Activated T-cell treated with anti-CD3 and anti-CD28 coated beads, Interleukin-2, amount 50 U/mL, for 4 hours (primary cell): ENCODE measurements at places on chromosomes 5 and 9. TPM values are rescaled to one million over a fixed set of nuclear protein-coding genes. Genes with fewer than 3 reads are reported as not detected.

Gene GHR
- total RNA-seq, result not detected

Gene GDNF
- total RNA-seq, result not detected

DNA sequence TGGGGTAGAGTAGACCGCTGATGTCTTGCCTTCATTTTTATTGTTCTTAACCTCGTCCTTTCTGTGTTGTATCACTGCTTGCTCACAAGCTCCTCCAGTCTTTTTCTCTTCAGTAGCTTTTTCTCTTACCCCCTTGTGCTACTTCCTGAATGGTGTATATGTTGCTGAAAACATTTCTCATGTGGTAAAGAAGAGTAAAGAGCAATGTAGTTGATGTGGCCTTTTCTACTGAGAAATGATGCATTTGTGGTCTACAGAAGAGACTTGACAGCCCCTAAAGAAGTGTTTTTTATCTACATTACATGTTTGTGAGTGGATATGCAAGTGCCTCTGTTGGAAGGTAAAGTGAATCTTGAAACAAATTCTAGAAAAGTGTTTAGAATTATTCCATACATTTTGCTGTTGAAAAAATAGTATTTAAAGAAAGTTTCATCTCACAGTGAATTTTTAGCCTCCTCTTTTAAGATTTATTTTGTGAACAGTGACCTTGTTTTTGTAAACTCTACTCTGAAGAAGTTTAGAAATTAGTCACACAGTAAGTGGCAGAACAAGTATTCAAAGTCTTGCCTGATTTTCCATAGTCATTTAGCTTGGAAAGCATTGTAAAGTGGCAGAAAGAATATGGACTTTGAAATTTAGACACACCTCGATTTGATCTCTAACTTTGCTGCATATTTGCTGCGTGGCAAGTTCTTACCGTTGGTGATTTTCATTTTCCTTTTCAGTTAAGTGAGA is 17.4 kb downstream of the CDC42SE2 start:
- DNase-seq, result no peak

DNA sequence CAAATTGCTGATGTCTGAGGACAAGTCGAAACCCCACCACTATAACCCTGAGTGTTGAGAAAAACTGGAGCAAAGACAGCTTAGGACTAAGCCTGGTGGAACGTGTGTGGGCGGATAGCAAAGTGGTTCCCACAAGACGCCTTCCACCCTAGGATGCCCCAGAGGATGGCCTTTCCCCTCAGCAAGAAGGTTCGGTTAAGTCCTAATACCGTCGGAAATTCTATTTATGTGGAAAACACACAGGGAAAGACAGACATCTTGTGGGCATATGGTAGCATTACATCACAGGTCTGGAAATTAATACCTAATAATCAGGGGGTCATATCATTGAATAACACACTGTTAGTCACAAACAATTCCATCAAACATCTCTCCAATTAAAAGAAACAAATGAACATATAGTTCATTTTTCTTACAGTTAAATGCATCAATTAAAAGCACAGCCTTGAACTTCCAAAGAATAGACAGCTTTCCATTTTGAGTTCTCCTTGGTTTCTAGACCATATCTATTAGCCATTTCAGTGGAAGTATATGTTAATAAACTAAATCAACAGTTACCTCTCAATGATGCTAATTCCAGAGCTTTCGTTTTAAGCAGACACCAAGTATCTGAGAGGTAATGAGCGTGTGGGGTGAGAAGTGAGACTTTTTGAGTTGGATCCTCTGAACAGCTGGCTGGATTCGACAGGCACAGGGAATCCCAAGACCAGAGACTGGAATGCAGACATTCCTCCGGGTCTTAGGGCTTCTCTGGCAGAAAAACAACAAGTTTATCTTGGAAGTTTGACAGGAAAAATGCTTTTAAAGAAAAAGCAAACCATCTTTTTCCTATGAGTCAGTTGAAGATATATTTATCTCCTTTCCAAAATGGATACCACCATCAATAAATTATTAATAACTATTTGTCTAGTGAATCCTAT is 2.9 kb upstream of the ICE1 start:
- DNase-seq, result no peak

GRCh38 chr9:116232424-116233159 is 79.0 kb downstream of the PAPPA start:
- no peak for DNase-seq

Gene SHISAL2B
- total RNA-seq, result not detected

DNA sequence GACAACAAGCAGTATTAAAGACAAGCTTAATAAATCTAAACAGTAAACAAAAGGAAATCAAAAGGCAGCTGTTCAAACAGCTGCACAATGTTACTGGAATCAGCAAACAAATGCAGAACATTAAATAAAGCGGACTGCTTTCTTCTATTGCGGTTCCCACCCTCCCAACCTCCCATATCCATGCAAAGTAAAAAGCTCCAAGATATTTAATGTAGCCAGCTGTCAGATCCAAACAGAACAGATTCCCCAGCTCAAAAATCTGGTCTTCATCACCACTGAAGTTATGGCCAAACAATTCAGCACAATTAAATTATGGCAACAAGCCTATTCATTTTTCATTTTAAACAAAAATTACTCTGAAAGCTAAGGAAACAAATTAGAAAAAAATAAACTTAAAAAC is 75.9 kb downstream of the SLC38A9 start:
- no peak for DNase-seq

Gene F2RL1
- total RNA-seq, result 1.8 TPM

Gene ENG
- total RNA-seq, result 14.8 TPM

Gene SVEP1
- 0.03 TPM for total RNA-seq

Gene GAS1
- total RNA-seq, result 0.61 TPM

GRCh38 chr5:59819806-59820205 is 73.7 kb downstream of the PDE4D start:
- DNase-seq, result no peak

DNA sequence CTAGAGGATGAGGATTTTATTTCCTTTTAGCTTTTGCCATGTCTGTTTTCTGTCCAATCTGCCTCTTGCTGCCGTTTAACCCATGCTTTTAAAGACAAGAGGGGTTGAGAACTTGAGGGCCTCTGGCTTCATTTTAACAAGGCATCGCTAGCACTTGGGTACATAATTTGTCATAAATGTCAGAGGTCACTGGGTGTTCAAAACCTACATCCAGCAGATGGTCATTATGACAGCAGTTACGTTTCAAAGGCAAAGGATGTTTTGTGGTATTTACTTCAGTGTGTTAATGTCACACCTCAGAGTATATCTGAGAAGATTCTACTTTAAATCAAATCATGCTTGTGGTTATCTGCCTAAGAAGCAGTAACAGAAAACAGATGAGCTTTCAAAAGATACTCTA is 918.3 kb downstream of the NR2F1-AS1 start:
- no peak for DNase-seq

GRCh38 chr9:110188991-110189390 is 19.0 kb downstream of the C9orf152 start:
- no peak for DNase-seq

GRCh38 chr5:105172918-105173317 is 1610.3 kb upstream of the NUDT12 start:
- DNase-seq, result no peak

DNA sequence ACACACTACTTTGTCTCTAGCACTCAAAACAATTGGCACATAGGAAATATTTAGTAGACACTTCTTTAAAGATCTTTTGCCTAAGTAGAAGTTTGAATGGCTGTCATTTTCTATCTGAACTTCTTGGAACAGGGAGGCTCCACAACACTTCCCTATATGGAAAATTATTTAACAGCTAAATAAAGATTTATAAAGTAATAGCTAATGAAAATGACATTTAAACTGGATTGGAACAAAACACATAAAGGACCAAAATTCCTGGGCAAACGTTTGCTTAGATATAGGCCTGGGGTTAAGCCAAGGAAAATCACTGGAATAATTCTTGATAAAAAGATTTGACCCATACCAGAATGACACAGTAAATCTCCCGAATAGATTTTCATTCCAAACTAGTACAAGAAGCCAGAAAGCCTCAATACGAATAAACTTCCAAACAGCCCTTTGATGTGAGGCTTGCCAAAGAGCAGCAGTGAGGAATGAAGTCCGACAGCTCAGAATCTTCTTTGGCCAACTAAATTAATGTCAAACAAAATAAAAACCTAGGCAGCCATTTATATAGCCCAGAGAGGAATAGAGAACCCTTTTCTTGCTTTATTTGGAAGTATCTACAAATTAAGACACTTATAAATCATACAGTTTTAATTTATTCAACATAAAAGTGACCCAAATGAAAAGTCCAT is 20.3 kb upstream of the RNF180 start:
- DNase-seq, result no peak

DNA sequence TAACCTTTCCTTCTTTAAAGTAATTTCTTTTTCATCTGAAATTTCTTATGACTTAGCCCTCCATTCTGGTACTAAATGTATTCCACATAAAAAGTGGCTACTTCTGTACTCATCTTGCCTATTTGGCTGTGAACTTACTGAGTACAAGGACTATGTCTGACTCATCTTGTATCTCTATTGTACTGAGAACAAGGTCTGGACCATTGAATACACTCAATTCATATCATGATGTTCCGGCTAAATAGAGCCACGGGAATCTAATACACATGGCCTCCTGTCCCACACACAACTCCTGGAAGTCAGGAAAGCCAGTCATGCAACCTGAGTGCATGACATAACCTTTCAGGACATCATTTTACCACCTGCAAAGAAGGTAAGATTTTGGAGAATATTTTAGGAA is 203.9 kb downstream of the PLK2 start:
- DNase-seq, result no peak

Gene IL33
- total RNA-seq, result not detected

- no peak for DNase-seq
Measured at GRCh38 chr5:67451640-67452279, 255.2 kb upstream of the CD180 start.

Gene CCNJL
- 0.13 TPM for total RNA-seq

DNA sequence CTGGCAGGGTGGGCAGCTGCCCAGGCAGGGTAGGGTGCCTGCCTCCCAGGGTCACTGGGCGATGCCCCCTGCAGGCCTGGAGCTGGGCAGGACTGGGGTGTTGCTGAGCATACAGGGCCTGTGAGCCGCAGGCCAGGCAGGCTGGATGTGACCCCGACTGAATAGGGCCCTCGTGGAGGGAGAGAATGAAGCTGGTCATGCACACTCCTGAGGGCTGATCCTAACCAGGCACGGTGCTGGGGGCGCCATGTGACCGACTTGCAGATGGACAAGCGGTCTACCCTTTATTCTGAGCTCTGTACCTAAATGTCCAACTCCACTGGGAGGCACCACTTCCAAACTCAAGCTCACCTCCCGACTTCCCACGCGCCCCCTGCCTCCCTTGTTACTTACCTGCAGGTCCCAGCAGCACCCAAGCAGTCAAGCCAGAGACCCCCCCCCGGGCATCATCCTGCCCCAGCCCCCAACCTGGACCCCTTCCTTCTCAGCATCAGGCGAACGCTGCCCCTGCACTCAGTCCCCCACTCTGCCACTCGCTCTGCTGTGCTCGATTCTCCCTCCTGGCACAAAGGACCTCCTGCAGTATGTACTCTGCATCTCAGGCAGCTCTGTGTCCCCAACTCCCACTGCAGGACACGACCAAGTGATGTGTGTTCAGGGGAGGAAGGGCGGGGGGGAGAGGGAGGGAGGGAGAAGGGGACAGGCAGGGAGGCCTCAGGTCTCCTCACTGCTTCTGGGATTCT is 76.8 kb upstream of the PHYKPL start:
- DNase-seq, result no peak

DNA sequence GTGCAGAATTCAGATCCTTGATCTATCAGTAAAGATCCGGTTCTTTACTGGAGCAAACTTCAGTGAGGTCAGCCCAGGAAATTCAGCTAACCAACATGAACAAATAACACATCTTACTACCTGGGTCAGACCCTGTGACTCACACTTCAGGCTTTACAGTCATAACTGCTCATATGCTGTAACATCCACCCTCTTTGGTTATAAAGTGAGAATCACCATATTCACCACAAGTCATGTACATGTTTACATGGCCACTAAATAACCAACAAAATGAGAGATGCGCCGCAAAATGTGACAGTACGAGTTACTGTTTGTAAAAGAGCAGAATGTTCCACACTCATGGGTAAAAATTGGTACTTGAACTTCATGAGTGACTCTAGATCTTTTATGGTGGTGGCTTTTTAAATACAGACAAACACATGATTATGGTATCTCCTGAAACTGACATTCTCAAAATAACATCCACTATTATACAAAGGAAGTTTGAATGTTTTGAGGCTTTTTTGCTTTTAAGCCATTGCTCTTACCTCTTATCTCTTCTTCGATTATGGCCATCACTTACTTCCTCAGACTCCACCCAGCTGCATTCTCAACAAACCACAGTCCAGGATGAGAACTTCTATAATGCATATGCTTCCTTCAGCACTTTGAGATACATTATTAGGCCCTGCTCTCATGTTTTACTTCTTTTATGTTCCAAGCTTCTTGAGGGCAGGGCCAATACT is 516.6 kb downstream of the RAB3C start:
- DNase-seq, result peak; percentile 11

Gene SAXO1
- total RNA-seq, result not detected

- DNase-seq, result peak; percentile 19
Measured at GRCh38 chr5:82365744-82366228, 87.6 kb upstream of the RPS23 start.

DNA sequence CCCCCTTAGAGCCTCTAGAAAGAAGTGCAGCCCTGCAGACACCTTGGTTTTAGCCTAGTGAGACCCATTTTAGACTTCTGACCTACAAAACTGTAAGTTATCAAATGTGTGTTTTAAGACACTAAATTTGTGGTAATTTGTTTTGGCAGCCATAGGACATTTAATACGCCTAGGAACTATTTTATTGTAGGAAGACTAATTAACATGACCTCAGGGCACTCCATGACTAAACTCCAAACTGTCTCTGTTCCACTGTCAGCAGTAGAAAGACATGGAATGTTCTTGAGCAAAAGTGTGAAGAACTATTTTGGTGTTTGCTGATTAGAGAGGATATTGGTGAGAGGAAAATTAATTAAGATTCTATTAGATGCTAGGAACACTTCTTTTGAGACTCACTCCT is 4.1 kb upstream of the APC start:
- no peak for DNase-seq
